GM18507 (cell line): ENCODE measurements at places on chromosomes 1 and 21.

GRCh38 chr21:46035809-46036695, 54.5 kb downstream of the COL6A1 start:
- DNase-seq: no peak

GRCh38 chr1:19385869-19386591, 73.9 kb downstream of the SLC66A1 start:
- no peak for DNase-seq

- no peak for DNase-seq
Observed at GRCh38 chr1:70072231-70072751, 133.1 kb downstream of the LRRC40 start.

DNA sequence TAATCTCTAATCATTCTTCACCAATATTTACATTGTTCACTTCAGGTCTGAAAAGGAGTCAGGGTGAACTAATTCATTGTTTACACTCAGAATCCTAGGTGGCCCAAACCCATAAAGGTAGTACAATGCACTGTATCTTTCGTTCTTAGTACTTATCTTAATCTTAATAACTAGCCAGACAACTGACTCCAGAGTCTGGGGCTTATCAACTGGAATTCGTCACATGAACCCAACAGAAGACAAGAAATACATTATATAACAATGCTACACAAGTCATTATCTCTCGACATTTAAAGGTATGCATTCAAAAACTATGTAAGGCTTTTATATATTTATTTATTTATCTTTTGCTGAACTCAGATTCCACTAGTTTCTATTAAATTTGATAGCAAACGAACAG, 125.9 kb upstream of the ESRRG start:
- DNase-seq: no peak

DNA sequence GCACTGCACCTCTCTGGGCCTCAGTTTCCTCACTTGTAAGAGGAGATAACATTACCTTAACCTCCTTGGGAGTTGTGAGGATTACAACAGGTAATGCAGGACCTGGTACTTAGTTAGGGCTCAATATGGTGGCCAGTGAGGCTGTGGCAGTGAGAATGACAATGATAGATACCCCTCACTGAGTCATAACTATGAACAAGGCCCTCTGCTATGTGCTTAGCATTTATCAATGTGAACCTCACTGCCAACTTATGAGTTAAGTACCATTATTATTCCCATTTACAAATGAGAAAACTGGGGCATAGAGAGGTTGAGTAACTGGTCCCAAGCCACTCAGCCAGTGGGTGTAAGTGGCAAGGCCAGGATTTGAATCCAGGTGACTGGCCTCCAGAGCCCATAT, 64.4 kb downstream of the HMGB4 start:
- no peak for DNase-seq

DNA sequence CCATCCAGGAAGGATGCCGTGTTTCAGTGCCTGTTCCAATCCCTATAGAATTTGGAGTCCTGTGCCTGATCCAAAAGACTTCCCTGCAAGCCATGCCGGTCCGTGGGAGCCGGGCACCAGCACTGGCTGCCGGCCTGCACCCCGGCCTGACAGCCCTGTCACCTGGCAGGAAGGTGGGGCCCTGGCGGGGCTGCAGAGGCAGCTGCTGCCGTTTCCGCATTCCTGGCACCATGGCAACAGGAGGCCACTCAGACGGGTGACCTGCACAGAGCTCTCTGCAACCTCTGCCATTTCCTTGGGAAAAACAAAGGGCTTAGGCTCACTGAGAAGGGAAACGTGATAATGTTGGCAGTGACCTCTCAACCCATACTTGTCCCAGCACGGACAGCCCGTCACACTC, 63.2 kb upstream of the TMEM51 start:
- DNase-seq: no peak

DNA sequence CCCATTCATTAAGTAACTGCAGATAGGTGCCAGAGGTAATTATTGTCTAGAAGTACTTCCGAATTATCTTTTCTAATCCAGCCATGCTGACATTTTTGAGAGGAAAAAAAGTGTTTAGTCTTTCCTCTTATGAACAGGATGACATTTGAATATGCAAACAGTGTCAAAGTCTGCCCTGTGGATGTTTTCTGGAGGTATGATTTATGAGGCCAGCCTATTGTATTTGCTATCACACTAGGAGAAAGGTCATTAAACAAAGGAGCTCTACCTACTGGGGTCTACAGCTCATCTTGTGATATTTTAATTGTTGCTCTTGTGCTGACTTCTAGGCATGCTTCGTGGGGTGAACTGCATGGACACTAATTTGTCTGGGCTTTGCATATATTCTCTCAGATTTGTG, 559.7 kb upstream of the CAMK1G start:
- no peak for DNase-seq

DNA sequence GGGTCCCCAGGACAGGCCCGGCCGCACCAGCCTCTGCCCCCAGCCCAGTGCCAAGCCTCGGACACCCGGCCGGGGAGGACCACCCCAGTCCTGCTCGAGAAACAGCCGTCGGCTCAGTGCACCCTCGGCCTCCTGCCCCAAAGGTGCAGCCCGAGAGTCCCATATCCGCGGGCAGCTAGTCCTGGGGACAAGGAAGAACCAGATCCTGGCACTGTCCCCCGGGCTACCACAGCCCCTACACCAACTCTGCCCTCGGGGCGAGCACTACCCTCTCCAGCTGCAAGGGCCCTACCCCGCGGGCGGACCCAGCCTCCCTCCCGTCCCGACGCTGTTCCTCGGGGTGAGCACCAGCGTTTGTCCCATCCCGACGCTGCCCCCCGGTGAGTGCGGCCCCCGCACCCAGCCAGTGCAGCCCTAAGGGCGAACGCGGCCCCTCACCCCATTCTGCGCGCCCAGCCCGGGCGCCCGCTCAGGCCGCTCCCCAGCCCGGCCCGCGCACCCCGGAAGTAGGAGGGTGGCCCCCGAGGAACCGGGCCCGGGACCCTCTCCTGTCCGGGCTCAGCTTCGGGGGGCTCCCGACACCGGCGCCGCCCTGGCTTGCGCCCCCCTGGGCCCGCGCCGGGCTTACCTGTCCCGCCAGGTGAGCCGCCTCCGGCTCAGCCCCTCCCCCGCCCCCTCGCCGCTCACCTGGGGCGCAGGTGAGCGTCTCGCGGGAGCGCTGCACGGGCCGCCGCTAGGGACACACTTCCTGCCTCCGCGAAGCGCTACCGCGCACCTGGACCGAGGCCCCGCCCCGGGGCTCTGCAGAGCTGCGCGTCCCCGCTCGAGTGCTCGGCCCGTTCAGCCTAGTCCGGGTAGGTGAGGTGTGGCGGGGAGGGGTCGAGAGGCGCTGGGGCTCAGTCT, at the start of gene KDF1:
Gene KDF1 (minus strand): TSS at position 747 of the 903 bp plus-strand sequence. CDS start 8,088 bp downstream, outside the sequence.
- no peak for DNase-seq

GRCh38 chr1:6776895-6777294, 8.4 kb upstream of the CAMTA1 start:
- DNase-seq: no peak

DNA sequence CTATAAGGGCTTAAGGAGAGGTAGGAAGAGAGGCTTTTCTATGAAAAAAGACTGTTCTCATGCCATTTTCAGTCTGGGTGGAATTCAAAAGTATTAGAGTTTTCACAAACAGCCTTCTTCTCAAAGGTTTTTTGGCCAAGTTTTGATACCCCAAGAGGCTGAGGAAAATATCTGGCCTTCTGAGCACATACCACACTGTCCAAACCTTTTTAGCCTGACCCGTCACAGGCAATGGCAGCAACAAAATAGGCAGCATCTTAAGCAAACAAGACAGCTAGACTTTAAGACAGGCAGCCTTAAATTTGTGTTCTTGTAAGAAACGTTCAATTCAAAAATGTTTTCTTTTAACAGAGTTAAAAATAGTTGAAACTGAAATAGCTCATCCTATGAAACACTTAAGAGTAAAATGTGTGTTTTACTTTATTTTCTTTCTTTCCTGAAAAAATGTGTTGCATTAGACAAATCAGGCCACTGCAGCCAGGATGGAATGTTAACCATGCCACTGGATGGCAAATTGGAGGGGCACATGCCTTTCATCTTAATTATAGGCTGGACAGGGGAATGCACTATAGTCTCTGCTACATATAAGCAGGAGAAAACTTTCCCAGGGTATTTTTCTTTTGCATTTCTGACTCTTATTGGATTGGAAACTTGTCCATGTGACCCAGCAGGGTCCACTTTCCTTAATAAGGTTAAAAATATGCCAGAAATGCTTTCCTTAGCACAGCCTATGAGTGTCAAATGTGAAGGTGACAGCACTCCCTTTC, 315.0 kb downstream of the TGFB2 start:
- DNase-seq: no peak

DNA sequence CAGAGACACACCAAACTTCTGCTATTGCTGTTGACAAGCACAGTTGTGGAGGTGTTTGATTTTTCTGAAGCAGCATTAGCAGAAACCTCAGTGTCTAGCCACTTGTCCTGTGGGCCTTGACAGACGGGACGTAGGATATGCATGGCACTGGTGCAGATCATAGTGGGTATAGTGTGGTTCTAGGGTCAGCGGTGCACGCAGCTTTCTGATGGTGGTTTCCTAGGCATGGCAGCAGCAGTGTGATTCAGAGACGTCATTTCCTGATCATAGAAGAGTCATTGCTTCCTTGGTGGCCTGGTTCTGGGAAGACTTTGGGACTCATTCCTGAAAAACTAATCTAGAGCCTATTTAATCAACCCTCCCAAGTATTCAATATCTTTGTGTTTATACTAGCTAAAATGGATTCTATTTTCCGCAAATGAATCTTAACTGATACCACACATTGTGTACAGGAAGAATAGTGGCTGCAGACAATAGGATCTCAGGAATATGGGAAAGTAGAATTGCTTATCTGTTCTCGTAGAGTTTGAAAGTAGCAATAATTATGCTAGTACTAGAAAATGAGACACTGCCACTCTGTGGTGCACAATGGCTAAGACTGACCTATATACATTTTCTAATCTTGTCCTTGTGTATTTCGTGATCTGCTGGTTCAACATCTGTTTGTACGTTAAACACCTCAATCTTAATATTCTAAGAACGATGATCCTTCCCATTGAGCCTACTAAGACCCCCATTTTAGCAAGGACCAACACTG, 2.8 kb upstream of the USP1 start:
- DNase-seq: no peak

DNA sequence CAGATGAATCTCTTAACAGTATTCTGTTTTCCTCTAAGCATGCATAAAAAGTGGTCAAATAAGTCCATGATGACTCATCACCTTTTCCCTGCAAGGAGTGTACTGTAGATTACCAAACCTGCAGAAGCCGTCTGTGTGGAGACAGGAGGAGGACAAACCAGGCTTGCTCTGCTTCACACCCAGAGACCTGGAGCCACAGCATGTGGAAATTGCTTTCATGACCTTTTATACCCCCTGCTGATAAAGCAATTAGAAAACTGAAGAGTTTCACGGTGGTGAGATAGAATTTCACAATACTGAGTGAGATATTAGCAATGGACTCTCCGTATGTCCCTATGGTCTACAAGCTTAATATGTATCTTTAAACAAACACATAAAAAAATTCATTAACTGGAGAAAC, 9.4 kb downstream of the CORT start:
- DNase-seq: no peak

DNA sequence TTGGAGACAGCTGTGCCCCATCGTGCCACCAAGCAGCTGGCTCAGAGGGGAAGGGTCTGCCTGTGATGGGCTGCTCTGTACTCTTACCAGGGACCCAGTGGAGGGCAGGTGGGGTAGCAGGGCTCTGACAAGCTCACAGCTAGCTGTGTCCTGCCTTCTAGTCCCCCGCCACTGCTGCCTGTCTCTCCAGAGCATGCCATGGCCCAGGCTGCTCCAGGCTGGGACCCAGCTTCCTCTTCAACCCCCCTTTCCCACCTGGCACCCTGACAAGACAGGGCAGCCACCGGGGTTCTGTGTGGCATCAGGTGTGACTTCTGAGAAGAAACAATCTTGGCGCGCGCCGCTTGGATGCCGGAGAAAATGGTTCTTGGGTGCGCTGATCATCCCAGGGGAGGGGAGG, 92.3 kb upstream of the ACTL8 start:
- no peak for DNase-seq

GRCh38 chr21:25518491-25518911, 88.8 kb downstream of the MRPL39 start:
- no peak for DNase-seq

GRCh38 chr21:42010507-42011495, 641 bp upstream of the ZBTB21 start:
- DNase-seq: no peak

GRCh38 chr1:184425449-184426277, 38.8 kb downstream of the C1orf21 start:
- no peak for DNase-seq

- DNase-seq: no peak
Observed at GRCh38 chr1:14672005-14672404, 73.5 kb downstream of the KAZN start.

DNA sequence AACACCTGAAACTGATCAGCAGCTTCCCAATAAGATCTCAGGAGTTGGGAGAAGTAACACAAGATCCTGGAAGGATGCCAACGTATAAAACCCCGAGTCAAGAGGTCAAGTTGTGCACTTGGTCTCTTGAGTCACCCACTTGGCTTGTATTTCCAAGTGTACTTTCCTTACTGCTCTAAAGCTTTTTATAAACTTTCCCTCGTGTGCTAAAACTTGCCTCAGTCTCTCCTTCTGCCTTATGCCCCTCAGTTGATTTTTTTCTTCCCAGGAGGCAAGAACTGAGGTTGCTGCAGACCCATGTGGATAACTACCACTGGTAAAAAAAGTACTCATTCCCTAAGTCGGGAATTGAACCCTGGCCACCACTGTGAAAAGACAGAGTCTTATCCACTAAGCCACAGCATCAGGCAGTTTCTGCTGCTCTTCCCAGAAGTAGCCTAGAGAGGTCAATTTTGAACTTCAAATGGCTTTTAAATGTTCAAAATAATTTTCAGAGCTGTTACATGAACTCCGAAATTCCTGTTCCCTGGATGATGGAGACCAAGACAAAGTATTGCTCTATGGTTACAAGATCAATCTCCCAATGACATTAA, 28.9 kb downstream of the ITLN2 start:
- no peak for DNase-seq

DNA sequence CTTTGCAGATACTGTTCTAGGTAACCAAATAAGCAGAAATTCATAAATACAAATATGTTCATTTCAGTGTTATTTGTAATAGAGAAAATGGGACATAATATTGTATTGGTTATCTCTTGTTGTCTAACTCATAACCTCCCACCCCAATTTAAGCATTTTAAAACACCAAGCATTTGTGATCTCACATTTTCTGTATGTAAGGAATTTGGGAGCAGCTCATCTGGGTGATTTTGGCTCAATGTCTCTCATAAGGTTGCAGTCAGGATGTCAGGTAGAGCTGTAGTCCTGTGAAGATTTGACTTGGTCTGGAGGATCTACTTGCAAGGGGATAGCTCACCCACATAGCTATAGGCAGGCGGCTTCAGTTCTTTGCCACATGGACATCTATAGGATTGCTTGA, 29.5 kb downstream of the CEP350 start:
- no peak for DNase-seq

DNA sequence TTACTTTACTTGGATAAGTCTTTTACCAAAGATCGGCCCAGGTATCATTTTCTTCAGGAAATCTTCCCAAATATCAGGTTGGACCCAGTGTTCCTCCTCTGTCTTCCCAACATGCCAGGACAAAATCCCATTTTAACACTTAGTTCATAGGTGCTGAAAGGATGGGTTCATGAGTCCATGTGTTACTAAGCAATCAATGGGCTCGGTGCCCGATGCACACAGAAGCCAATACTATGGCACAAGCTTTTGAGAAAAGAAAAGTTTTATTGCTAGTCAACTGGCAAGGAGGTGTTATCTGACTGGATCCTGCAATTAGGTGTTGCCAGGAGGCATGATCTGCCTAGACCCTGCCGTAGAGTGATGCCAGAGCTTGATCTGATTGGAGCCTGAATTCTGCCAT, 133.3 kb upstream of the SLC44A3 start:
- no peak for DNase-seq

GRCh38 chr1:39369565-39369964, 121.9 kb upstream of the BMP8A start:
- no peak for DNase-seq
